DMS 273 treated with DMSO at 0.1 percent for 48 hours (cell line): ENCODE measurements at places on chromosomes 1 and 21.

DNA sequence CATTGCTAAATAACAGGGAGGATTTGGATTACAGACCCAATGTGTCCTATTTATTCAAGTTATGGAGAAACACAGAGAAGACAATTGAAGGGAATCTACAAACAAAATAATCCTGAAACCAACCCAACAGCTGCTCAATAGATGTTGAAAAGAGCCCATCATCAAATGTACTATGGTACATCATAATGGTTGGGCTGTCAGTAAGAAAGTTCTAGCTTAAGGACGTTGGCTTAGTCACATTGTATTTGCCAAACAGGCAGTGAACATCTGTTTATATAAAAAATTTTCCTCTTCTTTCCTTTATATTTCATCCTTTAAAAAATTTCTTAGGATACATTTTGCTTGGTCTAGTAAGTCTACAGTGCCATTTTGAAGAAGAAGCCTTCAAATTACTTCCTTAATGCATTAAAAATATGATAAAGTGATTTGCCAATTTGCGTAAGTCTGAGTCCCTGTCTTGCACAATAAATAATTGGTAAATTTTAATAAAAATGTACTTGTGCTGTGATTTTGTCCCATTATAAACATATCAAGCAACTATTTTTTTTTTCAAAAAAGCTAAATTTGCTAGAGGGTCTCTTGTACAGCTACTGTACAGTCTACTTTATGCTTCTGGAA is 14.4 kb downstream of the MAP3K7CL start:
- no peak for DNase-seq

GRCh38 chr1:231208980-231209379 is 32.0 kb upstream of the GNPAT start:
- DNase-seq: no peak

GRCh38 chr1:61171974-61172373 is 89.6 kb downstream of the NFIA start:
- DNase-seq: no peak

- peak; percentile 70 for DNase-seq
Measured at GRCh38 chr1:64515427-64515826, 45.5 kb downstream of the CACHD1 start.

GRCh38 chr1:153872331-153872730 is 50.4 kb downstream of the GATAD2B start:
- DNase-seq: no peak
